ENCODE measurements at places on chromosomes 4 and X.

DNA sequence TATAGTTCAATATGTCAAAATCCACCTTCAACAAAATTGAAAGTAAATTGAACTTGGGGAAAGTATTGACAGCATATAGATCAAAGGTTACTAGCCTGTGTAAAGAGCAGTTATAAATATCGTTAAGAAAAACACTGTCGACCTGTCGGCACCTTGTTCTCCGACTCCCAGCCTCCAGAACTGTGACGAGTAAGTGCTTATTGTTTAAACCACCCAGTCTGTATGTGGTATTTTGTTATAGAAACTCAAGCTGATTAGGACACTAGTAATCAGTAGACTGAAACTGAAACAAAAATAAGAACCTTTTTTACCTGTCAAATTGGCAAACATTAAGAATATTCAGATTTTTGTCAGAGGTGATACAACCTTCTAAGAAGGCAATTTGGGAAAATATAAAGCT, 17.0 kb downstream of the HTT start:
- no peak for DNase-seq

DNA sequence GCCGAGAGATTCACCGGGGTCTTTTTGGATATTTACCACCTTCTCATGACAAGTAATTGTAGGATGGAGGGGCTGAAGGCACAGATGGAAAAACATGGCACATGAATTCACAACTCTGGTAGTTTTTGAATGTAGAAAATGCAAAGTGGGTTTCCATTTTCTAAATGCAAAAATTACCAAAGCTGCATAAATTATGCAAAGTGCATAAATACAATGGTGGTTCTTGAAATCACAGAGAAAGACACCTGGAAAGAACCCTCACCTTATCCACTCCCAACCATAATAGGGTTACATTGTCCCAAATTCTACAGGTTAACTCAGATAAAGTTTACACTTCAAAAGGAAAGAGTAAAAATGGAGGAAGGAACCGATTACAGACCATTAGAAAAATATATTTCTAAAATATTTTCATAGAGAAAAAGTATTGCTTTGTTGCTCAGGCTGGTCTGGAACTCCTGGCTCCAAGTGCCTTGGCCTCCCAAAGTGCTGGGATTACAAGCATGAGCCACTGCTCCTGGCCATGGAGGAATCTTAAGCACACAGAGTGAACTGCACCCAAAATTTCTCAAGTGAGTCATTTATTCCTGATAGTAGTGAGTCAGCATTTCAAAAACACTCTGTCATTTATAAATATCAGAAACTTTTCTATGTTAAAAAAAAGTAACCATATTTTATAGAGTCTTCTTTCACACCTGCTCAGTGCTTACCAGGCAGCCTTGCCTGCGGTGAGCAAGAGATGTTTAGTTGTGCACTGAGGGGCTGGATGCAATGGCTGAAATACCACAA, 101.4 kb downstream of the FIP1L1 start:
- DNase-seq: no peak

DNA sequence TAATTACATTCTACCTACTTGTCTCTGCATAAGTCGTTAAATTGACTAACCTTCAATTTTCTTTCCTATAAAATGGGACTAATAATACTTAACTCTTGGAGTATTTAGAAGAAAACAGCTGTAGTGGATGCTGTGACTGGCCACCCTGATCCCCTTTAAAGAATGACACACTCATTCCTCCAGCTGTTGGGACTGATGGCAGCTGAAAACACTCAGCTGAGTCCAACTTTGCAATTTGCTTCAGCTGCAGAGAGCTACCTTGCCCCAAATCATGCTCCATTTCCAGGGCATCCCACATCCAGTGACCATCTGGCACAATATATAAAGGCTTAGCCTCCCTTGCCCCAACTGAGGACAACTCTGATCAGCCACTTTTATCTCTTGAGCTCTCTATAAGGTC, 89.1 kb downstream of the MID1IP1 start:
- DNase-seq: no peak

GRCh38 chrX:132758759-132759158, 199.7 kb downstream of the HS6ST2 start:
- DNase-seq: no peak

- no peak for DNase-seq
These were observed 421.8 kb downstream of the MAPK10 start for GRCh38 chr4:85938062-85938461.

DNA sequence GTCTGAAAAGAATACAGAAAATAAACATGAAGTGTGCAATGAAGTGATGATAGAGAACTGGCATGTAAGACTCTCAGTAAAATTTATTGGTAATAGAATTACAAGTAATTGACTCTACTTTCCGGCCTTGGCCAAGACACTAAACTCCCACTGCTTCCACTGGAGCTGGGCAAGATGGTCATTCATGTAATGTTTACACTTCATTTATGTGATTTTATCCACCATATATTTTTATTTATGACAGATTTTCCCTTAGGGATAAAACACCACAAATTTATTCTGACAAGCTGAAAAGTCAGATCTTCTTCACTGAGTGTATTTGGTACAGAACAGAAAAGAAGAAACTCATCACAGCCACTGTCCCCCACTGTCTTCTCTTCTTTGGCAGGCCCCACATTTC, 191.9 kb downstream of the SLC39A8 start:
- DNase-seq: no peak

DNA sequence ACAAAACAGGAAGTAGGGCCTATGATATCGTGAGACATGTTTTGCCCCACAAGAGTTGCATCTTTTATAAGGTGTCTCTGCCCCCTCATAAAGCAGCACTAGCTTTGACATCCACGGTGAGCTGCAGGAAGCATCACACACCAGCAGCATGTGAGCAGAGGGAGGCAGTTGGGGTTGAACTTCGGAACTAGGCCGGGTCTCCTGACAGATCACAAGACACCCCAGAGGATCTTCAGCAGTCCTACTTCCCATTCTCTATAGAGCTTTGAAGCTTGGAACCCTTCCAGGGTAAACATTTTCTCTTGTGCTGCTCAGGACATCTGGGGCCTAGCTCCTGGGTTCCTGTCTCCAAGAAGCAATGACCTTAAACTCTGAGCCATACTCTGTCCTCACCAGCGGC, 27.5 kb downstream of the YY2 start:
- no peak for DNase-seq

- DNase-seq: no peak
These were observed 32.7 kb downstream of the NLGN3 start for GRCh38 chrX:71177327-71177726.

GRCh38 chr4:2331043-2331420, 69.1 kb upstream of the MXD4 start:
- DNase-seq: no peak

DNA sequence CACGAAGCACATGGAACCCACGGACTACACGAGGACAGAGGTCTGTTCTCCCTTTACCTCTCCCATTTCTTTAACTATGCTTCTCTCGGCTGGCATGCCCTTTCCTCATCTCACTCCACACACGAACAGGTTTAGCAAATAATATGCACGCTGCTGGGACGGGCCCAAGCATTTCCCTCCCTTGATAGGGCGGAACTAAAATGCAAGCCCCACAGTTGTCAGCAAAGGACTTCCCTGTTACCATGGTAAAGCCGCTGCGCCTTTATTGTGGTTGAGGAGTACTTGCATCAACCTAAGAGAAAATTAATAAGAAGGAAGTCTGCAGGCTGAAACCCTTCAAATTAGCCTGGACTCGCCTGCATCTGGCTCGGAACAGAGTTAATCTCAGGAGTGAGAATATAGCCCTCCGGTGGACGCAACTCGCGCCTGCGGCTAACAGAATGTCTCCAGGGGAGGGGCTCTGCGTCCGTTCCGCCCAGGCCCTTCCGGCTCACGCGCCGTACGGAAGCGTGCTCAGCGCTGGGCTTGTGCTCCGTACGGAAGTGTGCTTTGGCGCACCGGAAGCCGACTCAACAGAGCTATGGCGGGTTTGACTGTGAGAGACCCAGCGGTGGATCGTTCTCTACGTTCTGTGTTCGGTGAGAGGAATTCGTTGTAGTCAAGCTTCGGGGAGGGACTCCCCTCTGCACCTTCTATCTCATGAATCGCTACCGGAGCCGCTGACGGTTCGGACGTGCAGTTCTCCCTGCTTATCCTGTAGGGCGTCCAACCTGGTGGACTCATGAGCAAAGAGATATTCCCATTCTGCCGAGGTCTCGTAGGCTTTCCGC, at the start of gene CSTF2:
Gene CSTF2, plus strand, starts transcription at position 555 of the 830 bp plus-strand sequence. Its CDS starts 26 bp downstream, at position 581.
- peak; percentile 73 for DNase-seq

GRCh38 chr4:153297116-153297515, 47.4 kb upstream of the MND1 start:
- DNase-seq: no peak

GRCh38 chrX:22139822-22140221, 107.7 kb downstream of the PHEX start:
- DNase-seq: no peak

- DNase-seq: no peak
These were observed 57.5 kb downstream of the HADH start for GRCh38 chr4:108047199-108047598.

DNA sequence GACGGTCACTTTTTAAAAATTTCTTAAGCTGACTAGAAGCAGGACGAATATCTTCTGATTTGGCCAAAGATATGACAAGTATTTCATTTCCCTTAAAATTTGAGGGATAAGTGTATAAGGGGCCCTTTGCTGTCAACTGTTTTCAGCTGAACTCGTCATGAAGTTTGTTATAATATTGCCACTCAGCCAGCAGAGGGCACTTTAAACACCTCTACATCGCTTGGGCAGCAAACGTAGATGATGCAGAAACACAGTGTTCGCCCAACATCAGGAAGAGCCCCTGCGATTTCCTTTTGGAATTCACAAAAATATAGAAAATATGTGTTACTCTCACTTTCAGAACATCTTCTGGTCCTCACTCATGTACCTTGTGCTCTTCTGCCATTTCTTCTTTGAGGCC, 435.7 kb upstream of the FMR1 start:
- no peak for DNase-seq

DNA sequence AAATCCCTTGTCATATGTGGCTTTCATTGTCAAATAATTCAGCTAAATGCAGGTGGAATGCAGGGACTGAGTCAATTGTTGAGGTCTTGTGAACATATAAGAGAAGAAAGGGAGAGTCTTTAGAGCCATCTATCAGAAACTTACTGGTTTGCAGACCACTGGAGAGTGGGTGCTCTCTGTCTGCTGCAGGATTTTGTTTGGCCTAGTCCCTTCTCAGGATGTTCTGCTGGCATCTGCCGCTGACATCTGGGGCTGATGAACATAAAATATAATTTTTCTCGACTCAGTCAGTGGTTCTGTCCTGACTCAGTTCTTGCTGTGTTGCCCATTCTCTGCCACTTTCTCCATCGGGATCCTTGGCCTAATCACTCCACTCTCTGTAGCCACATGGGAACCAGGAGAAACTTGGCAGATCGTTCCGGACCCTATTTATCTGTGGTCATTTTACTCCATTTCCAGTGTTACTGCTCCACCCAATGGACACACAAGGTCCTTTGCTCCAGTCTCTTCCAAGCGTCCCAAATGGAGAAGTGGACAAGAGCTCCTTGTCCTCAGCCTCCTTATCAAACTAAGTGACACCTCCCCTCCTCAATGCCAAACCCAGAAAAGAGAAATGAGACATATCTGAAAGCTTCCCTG, 436.2 kb downstream of the FAT4 start:
- DNase-seq: no peak

DNA sequence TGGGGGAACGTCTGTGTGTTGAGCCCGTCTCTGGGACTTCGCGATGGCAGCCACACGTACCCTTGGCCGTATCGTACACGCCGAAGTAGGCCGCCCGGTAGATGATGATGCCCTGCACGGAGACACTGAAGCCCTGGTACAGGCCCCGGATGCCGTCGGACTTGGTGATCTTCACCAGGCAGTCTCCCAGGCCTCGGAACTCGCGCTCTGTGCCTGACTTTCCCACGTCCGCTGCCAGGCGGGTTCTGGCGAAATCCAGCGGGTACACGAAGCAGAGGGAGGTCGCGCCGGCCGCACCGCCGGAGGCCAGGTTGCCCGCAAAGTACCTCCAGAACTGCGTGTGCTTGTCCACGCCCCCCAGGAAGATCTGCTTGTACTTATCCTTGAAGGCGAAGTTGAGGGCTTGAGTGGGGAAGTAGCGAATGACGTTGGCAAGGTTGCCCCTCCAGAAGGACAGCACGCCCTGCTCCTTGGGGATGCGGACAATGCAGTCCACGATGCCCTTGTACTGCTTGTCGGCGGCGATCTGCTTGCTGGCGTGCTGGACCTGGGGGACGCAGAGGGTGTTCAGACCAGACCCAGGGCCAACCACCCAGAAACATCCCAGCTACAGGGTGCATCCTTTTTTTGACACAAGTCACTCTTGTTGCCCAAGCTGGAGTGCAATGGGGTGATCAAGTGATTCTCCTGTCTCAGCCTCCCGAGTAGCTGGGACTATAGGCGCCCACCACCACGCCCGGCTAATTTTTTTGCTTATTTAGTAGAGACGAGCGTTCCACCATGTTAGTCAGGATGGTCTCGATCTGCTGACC, 2.5 kb downstream of the SLC25A6 start:
- no peak for DNase-seq

DNA sequence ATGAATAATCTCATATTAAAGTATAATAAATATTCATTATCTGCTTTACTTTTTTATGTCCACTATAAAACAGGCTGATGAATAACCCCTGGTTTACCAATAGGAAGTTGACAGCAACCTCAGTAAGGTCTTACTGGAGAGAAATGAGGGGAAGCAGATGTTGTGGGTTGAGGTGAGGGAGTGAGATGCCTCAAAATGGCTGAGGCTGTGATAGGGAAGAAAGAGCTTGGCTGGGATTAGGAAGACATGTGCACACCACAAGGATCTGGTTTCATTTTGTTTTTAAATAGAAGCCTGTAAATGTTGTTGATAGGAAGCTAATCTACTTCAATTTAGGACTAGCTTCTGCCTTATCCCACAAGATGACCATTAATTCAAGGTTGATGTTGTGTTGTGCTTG, 14.4 kb upstream of the CYBB start:
- DNase-seq: no peak

- no peak for DNase-seq
These were observed 122.4 kb upstream of the NAP1L5 start for GRCh38 chr4:88819818-88820697.

DNA sequence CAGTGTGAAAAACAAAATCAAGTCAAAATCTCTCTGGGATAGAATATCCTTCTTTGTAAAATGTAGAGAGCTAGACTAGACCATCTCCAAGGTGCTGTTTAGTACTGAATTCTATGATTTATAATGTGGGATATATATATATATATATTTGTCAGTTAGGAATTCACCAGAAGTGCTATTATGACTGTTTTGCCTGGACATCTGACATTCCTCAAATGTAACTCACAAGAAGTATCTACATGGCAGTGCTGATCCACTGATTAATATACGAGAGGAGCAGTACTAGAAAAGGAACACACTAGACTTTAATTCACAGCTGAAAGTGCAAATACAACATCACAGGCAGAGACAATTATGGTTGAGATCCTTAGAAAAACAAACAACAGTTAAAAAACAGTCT, 208.9 kb downstream of the GBA3 start:
- DNase-seq: no peak
